ENCODE measurements at places on chromosomes 7 and 10.

- DNase-seq: no peak
These were observed 619 bp downstream of the EXOC4 start for GRCh38 chr7:133253519-133253875.

DNA sequence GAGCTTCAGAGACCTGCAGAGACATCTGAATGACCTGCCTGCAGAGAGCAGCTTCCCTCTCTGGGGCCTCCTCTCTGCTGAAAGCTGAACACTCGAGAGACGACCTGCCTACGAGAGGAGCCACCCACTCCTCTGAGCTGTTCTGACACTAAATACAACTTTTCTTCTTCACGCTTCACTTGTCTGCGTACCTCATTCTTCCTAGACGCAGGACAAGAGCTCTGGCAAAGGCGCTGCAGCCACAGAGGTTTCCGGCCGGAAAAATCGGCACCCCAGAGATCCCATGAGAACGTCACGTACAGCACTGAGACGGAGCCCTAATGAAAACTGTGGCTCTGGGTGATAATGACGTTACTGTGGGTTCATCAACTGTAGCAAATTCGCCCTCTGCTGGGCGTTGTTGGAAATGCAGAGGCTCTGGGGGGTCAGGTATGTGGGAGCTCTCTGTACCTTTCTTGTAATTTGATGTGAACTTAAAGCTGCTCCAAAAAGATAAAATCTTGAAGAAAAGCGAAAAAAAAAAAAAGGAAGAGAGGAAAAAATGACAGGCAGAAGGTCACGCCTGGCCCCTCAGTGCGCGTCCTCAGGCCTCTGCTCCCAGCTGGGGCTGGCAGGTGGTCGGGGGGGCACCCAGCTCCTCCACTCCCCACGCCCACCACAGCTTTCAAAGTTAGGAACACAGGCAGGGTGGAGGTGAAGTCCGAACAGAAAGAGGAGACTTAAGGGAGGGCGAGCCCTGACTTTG is 120.7 kb downstream of the DYNC2I1 start:
- DNase-seq: peak; percentile 55

GRCh38 chr10:84397735-84398144 is 69.4 kb downstream of the CCSER2 start:
- DNase-seq: no peak

DNA sequence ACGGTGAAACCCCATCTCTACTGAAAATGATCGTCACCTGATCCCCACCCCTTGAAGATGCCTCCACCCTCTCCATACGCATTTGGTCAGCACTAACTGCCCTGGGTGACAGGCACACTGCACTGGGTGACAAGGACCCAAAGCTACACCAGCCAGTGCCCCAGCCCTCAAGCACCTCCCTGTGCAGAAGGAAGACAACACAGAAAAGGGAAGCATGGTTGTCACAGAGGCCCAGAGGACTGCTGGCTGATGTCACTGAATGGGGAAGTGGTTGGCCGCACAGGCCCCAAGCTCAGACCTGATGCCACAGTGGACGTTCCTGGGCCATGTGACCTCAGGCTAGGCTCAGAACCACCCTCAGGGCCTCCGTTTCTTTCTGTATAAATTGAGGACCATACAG is 4.2 kb upstream of the PILRA start:
- no peak for DNase-seq

- DNase-seq: no peak
These were observed 243.8 kb downstream of the DYNC1I1 start for GRCh38 chr7:96016056-96016586.

GRCh38 chr7:27808626-27809025 is 68.7 kb downstream of the TAX1BP1 start:
- peak; percentile 66 for DNase-seq

DNA sequence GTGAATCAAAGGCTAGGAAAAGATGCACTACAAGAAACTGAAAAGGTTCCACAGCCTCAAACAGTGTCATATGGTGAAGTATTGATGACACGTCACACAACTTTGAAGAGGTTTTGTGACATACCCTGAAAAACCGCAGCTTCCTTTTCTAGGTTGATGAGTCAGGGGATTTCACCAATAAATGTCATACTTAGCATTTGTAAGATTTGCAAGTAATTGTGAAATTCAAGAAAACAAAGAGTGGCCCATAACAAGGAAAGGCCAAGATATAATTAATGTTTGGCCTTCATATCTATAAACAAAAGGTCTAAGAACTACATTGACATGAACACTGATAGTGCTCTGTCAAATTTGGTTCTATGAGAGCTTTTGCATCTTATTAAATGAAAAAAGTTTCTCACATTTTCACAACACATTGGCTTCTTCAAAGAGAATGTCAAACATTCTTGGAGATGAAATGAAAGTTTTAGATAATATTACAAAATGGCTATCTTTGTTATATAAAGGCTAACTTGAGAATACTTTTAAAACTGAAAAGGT is 62.0 kb upstream of the NAMPT start:
- peak; percentile 87 for DNase-seq

DNA sequence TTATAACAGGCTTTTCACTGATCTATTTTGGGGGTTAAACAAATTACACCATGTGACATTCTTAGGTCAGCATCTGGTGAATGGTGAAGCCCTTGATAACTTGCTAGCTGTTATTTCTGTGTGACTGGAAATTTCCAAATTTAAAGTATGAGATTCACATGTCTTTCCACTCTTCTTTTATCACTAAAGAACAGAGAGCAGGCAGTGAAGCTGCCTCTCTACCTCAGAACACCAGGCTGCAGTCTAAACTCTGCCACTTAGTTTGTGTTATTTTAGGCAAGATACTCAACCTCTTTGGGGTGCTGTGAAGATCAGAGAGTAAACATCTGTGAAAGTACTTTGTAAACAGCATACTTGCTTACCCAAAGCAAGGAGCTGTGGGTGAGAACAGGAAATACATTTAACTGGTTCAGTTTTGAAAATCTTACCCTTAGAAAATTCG is 15.5 kb upstream of the SP4 start:
- no peak for DNase-seq

DNA sequence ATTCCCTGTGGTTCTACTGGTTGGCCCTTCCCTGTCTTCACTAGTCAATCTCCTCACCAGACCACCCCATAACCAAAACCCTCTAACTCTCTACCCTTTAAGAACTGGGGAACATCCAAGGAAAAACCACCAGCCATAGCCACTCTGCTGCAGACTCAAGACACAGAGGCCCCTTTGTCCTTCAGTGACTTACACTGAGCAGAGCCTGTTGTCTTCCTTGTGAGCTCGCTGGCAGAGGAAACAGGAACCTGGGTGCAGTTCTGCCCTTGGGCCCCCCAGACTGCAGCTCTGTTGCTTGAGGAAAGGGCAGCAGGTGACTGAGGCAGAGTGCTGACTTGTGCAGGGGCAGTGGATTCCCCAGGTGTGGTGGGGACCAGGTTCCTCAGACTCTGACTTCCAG is 30.6 kb downstream of the ZC3HAV1 start:
- no peak for DNase-seq

DNA sequence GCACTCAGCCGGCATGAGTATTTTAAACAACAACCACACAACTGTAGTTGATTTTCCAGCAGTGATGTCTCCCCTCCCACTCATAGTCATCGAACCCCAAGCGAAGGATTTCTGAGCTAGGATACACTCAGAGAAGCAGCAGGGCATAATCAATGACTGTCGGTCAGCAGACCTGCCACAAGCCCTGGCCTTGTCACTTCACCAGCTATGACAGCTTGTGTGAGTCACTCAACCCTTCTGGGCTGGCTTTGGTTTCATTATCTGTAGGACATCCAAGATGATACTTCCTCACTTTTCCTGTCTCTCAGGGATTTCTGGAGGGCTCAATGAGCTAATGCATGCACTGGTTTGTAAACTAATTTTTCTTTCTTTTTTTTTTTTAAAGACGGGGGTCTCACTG is 22.0 kb upstream of the UBE3C start:
- no peak for DNase-seq

- no peak for DNase-seq
These were observed 68.8 kb downstream of the OAT start for GRCh38 chr10:124349996-124350280.

DNA sequence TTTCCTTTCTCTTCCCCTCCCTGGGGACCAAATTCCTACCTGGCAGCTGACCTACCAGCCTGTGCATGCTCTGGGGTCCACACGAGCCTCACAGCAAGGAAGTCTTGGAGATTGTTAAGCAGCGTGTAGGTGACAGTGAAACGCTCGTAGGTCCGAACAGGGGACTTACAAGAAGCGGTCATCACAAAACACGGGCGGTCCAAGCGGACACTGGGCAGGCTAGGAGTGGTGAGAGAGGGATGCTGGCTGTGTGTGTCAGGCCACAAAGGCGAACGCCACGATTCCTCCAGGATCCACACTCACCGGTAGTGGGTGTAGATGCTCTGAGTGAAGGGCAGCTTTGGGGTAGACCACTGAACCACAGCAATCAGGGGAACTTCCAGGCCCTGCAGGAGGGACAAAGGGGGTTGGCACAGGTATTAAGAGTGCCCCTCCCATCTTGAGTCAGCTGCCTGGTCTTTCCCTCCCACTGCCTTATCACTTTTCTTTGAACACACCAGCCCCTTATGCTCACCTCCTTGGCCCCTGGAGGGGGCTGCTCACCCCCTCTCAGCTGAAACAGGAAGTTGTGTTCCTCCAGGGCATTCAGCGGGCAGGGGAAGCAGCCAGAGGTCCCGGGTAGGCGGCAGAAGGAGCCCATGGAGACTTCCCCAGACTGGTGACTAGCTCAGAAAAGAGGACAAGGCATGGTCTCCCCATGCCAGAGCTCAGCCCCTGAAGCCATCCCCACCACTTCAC is 2.0 kb downstream of the TRAPPC14 start:
- DNase-seq: no peak

DNA sequence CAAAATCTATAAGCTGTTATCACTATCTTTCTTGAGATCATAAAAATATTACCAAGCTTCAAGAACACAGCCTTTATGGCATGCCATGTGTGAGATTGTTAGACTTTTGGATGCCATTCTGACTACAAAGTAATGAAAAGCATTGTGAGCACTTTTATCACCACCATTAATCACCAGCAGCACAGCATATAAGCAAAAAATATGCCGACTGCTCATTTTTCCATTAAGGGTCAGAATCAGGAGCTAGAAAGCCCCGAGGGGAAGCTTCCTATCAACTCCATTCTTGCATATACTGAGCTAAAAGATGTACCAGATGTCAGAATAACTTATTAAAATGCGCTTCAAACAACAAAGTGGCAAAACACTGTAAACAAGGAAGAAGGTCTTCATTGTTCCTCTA is 114.3 kb downstream of the LMBR1 start:
- DNase-seq: no peak

- peak; percentile 58 for DNase-seq
These were observed 69.2 kb downstream of the ARMC3 start for GRCh38 chr10:22997096-22997495.

DNA sequence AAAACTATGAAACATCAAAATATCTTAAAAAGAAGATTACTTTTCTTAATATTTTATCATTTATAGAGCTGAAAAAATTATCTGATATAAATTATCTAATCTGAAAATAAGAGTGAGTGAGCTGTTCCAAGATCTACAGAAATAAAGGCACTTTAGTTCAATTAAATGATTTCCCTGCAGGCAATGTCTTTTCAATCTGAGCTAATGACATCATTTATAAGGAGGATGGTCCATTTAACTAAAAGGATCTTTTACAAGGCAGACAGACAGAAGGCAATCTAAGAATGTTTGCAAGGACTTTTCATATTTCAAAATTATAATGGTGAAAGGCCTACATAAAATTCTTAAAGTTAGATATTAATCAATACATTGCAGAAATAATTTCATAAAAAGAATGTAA is 71.8 kb downstream of the SKAP2 start:
- no peak for DNase-seq

DNA sequence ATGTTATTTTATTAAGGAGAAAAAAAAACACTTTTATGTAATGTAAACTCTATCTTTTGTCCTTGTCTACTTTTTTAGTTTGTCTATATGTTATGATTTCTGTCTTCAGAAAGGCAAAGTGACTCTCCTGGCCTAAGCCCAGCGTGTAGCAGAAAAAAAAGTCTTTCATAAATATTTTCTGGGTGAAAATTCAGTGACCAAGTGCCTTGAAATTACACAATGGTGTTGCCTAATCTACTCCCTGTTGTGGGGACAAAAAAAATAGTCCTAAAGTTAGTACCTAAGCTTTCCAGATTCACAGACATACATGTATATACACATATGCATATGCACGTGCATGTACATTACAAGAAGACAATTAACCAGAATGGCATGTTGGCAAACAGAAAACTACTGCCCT is 1257.8 kb upstream of the SORCS1 start:
- no peak for DNase-seq

- no peak for DNase-seq
These were observed 23.7 kb downstream of the CREM start for GRCh38 chr10:35150308-35150707.

GRCh38 chr7:79778786-79779770 is 325.6 kb upstream of the MAGI2 start:
- DNase-seq: peak; percentile 87

GRCh38 chr7:39644170-39644569 is 20.8 kb downstream of the RALA start:
- no peak for DNase-seq

GRCh38 chr10:1644191-1644711 is 93.1 kb downstream of the ADARB2 start:
- DNase-seq: no peak

GRCh38 chr7:48665353-48666135 is 258.8 kb upstream of the CDC14C start:
- no peak for DNase-seq

GRCh38 chr7:116569737-116570136 is 44.9 kb downstream of the CAV1 start:
- DNase-seq: peak; percentile 95

GRCh38 chr10:16945593-16945992 is 128.4 kb upstream of the RSU1 start:
- peak; percentile 44 for DNase-seq

GRCh38 chr7:85185424-85186082 is 1.3 kb downstream of the SEMA3D start:
- peak; percentile 82 for DNase-seq

DNA sequence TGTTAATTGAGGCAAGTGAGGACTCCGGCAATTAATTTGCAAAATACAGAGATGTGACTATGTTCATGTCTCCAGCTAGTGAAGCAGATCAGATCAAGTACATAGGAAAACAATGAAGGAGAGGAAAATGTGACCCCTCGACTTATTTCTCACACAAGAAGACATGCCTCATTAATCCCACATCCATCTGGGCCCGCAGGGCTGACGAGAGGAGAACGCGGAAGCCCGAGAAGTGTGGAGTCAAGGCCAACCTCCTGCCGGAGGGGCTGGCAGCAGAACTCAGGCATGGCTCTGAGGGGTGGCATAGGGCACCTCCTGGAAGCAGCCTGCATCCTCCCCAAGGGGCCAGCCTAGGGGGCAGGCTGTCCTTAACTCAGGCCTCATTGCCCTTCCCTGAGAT is 54.4 kb downstream of the ZNF503 start:
- DNase-seq: no peak

All from HFFc6 (cell line).